ENCODE measurements at places on chromosomes 12 and 14.

DNA sequence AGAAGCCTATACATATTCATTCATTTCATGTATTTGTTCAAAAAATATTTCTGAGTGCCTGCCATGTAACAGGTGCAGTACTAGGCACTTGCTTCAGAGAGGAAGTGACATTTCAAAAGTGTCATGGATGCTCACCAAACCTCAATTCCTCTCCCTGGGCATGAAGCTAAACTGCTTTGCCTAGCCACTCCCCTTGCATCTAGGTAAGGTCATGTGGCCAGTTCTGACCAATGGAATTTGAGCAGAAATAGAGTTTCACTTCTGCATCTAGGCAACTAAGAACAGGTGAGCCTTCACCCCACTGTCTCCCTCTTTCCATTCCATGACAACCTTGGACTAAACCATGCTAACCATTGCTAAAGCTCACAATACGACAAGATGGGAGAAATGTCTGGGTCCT lies 27.6 kb downstream of the TC2N start:
- no peak for DNase-seq

DNA sequence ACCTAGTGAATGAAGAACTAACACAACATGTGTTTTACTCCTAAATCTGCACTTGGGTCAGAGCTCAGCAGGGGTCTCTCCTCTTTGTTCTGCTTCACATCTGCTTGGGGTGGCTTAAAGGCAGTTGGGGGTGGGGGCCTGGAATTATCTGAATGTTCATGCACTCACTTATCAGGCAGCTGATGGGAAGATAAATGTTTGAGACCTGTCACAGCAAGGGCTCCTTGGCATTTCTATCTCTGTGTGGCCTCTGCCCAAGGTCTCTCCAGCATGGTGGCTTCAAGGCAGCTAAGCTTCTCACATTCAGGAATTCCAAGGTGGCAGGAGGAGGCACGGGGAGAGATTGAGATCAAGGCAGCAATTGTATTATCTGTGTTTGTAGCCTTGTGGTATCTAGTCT lies 6.4 kb upstream of the HMGA2 start:
- no peak for DNase-seq

GRCh38 chr12:109165599-109165998 lies 49.2 kb downstream of the ACACB start:
- DNase-seq = no peak

DNA sequence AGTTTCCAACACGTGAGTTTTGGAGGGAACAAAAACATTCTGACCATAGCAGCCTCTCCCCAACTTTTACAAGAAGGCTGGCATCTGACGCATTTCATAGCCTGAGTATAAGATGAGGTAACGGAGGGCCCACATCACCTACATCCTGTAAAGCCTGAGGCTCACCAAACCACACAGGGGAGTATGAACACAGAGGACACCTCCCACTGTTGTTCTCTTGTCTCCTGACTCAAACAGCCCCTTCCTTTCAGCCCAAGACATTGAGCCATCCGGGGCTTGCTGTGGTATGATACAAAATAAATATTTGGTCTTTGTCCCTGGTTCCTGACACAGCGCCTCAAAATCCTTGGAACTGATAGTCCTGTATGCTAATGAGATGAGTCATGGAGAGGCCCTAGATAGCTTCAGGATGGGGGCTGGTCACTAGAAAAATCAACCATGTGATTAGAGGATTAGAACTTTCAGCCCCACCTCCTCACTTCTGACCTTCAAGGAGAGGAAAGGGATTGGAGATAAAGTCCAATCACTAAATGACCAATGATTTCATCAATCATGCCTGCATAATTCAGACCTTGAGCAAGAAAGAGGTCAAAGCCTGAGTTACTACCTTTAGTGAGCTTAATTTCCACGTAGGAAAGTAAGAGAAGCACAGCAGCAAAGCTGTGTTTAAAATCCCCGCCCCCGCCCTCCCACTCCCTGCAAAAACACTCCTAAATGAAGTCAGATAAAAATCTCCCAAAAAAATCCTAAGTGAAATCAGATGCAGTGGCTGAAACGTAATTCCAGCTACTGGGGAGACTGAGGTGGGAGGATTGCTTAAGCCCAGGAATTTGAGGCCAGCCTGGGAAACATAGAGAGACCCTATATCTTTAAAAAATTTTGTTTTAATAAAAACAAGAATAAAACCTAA lies 236.4 kb downstream of the PCNX1 start:
- no peak for DNase-seq

- no peak for DNase-seq
These were observed 7.7 kb downstream of the VRK1 start for GRCh38 chr14:96804895-96805294.

- no peak for DNase-seq
These were observed 6.0 kb downstream of the SIX6 start for GRCh38 chr14:60514741-60515491.
